ENCODE measurements at places on chromosomes 12 and 14.

- no peak for DNase-seq
- H3K27ac ChIP-seq, result no peak overlapping the region
- no peak overlapping the region for H3K4me3 ChIP-seq
- H3K36me3 ChIP-seq, result peaks cover 48% of the 10 kb centered on the region
- peaks cover 29% of the 10 kb centered on the region for H3K4me1 ChIP-seq
These were observed 17.6 kb upstream of the CDH24 start for GRCh38 chr14:23074906-23075305.

DNA sequence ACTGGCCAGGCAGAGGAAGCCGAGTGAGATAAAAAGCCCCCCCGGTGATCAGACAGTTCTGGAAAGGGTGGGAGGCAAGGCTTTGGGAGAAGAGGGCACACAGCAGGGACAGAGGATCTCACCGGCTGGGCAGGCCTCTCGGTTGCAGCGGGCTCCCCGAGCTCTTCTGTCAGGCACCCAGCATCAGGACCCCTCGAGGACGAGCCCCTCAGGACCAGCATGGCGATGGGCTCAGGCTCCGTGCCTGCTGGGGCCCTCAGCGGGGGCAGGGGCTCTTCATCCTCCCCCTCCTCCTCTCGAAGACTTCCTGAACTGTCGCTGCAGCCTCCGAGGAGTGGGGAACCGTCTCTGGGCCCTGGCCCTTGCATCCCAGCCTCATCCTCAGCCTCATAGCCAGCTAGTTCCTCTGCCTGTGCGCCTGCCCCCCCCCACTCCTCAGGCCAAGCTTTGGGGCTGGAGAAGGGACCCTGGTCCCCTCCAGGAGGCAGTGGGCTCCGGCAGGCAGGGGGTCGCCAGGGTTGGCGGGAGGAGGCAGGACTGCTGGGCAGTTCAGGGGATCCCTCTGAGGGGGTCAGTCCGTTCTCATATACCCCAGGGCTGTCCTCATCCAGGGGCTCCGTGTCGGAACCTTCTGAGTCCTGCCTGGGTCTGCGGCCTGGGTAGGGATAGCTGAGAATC is 3.4 kb upstream of the AP1G2 start:
- H3K36me3 ChIP-seq, result peaks cover 5% of the 10 kb centered on the region
- H3K4me1 ChIP-seq, result peaks cover 26% of the 10 kb centered on the region
- peaks cover 11% of the 10 kb centered on the region for H3K27me3 ChIP-seq
- no peak overlapping the region for H3K27ac ChIP-seq
- DNase-seq, result no peak

DNA sequence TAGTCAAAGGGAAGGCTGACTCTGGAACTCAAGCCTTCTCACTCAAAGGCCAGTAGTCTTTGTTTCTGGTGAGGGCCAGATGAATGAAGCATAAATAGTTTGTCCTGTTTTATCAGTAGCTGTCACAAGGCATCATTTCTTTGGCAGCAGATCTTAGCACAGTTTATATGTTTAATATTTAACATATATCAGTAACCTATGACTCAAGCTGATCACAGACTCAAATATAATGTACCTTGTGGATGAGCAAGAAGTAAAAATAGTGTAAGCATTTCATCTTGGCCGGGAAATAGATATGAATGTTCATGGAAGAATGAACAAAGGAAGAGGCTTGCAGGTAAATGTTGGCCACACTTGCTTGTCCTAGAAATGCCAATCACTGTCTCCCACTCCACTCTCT is 158.3 kb upstream of the BMP4 start:
- DNase-seq, result no peak
- H3K4me3 ChIP-seq, result no peak overlapping the region
- peaks cover 25% of the 10 kb centered on the region for H3K4me1 ChIP-seq
- H3K27ac ChIP-seq, result no peak overlapping the region
- no peaks in the 10 kb centered on the region for H3K36me3 ChIP-seq

DNA sequence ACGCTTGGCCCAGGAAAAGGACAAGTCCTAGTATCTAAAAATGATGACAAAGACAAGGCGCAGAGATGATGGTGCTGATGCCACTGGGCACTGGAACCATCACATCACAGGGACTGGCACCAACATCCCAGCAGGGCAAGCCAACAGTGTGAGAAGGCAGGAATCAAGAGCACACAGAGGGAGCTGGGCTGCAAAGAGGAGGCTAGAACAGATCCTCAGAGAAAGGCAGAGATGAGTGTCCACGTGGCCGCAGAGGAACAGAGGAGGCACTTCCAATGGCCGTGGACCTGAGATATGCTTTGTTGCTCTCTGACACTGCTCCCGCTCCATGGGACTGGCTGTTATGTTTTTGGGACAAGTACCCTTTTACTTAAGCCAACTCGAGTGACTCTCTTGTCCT is 17.9 kb downstream of the FOXN3 start:
- no peaks in the 10 kb centered on the region for H3K36me3 ChIP-seq
- H3K27me3 ChIP-seq, result no peaks in the 10 kb centered on the region
- no peak overlapping the region for H3K27ac ChIP-seq
- H3K4me3 ChIP-seq, result no peak overlapping the region

- H3K4me1 ChIP-seq, result no peaks in the 10 kb centered on the region
- DNase-seq, result no peak
- H3K27ac ChIP-seq, result no peak overlapping the region
- H3K4me3 ChIP-seq, result no peak overlapping the region
- H3K27me3 ChIP-seq, result no peaks in the 10 kb centered on the region
- no peaks in the 10 kb centered on the region for H3K36me3 ChIP-seq
These were observed 751.3 kb downstream of the SLC6A15 start for GRCh38 chr12:84161296-84161695.

GRCh38 chr14:88346048-88346639 is 23.1 kb upstream of the KCNK10 start:
- H3K27me3 ChIP-seq, result no peaks in the 10 kb centered on the region
- no peak overlapping the region for H3K27ac ChIP-seq
- no peak for DNase-seq

- no peak overlapping the region for H3K27ac ChIP-seq
- H3K4me3 ChIP-seq, result no peak overlapping the region
- no peaks in the 10 kb centered on the region for H3K27me3 ChIP-seq
- no peaks in the 10 kb centered on the region for H3K36me3 ChIP-seq
- no peak for DNase-seq
- H3K4me1 ChIP-seq, result peaks cover 5% of the 10 kb centered on the region
These were observed 162.0 kb upstream of the TMCC3 start for GRCh38 chr12:94812345-94812744.

- H3K27me3 ChIP-seq, result no peaks in the 10 kb centered on the region
- H3K4me1 ChIP-seq, result peaks cover 19% of the 10 kb centered on the region
- peak overlapping the region; percentile 85 for H3K4me3 ChIP-seq
- DNase-seq, result no peak
- H3K27ac ChIP-seq, result no peak overlapping the region
- H3K36me3 ChIP-seq, result no peaks in the 10 kb centered on the region
These were observed 923 bp upstream of the ITPR2 start for GRCh38 chr12:26833743-26834490.

- peaks cover 9% of the 10 kb centered on the region for H3K27me3 ChIP-seq
- no peaks in the 10 kb centered on the region for H3K36me3 ChIP-seq
- no peak for DNase-seq
- H3K4me3 ChIP-seq, result no peak overlapping the region
- no peaks in the 10 kb centered on the region for H3K4me1 ChIP-seq
These were observed 32.8 kb downstream of the FMNL3 start for GRCh38 chr12:49674318-49674981.

- no peak overlapping the region for H3K4me3 ChIP-seq
- no peaks in the 10 kb centered on the region for H3K36me3 ChIP-seq
- peaks cover 21% of the 10 kb centered on the region for H3K27me3 ChIP-seq
- no peaks in the 10 kb centered on the region for H3K4me1 ChIP-seq
- H3K27ac ChIP-seq, result no peak overlapping the region
These were observed 10.9 kb upstream of the GPR162 start for GRCh38 chr12:6810758-6811157.

DNA sequence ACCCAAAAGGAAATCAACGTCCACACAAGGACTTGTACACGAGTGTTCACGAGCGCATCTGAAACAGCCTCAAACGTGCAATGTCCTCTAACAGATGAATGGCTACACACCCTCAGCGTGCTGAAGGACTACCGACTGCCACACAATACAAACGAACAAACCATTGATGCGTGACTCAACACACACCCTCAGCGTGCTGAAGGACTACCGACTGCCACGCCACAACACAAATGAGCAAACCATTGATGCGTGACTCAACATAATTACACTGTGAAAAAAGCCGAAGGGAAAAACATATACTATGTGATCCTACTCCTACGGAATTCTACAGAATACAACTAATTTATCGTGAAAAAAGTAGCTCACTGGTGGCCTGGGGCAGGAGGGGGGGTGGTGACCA is 25.1 kb upstream of the BTBD6 start:
- H3K4me1 ChIP-seq, result no peaks in the 10 kb centered on the region
- peaks cover 12% of the 10 kb centered on the region for H3K36me3 ChIP-seq
- no peak overlapping the region for H3K4me3 ChIP-seq
- DNase-seq, result no peak

DNA sequence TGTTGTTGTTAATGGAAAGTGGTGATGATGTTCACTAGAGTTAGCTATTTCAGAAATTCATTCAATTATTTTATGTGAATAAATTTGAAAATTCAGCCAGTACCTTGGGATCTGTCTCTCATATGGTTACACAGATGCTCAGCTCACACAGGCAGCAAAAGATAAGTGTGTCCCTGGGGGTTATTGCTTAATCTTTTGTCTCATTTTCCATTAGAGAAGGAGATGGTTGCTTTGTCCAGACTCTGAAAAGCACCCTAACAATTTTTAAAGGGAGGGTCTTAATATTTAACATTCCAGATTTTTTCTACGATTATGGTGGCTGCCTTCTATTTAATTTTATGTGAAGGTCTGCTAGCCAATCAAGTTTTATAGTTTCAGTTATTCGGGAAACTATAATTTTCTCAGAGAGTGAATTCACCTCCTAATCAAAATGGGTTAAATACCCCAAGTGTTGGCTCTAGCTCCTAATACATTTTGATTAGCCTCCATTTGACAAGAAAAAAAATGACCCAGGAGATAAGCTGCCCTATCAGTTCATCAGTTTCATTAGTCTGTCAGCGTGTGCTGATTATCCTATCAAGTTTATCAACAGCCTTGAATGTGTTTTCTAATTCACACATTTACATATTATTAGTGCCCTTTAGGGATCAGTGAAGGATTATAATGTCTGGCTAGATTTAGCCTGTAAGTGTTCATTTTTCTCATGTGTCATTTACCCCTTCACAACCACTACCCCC is 282.1 kb downstream of the TMTC2 start:
- no peak overlapping the region for H3K4me3 ChIP-seq
- no peaks in the 10 kb centered on the region for H3K27me3 ChIP-seq
- peaks cover 2% of the 10 kb centered on the region for H3K4me1 ChIP-seq
- H3K27ac ChIP-seq, result no peak overlapping the region

- H3K27me3 ChIP-seq, result no peaks in the 10 kb centered on the region
- peaks cover 59% of the 10 kb centered on the region for H3K4me1 ChIP-seq
- H3K27ac ChIP-seq, result peak overlapping the region; percentile 93
- no peak for DNase-seq
These were observed 8.5 kb downstream of the RARG start for GRCh38 chr12:53223389-53224060.

DNA sequence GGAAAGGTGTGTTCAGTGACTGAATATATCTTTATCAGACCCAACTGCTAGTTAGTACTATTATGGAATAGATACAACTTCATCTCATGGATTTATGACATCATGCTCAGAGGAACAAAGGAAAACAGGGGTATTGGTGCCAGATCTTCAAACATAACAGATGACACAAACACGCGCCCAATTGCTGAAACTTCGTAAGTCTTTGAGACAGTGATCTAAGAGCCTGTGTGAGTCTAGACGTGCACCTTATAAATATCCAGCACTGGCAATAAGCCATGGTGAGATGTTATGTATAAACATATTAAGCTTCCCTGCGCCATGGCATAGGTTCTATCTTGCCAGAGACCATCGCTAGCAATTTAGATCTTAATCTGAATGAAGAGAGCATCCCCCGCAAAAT is 42.2 kb upstream of the NR2C1 start:
- H3K4me3 ChIP-seq, result peak overlapping the region; percentile 54
- H3K27ac ChIP-seq, result peak overlapping the region; percentile 99
- DNase-seq, result no peak
- no peaks in the 10 kb centered on the region for H3K27me3 ChIP-seq

GRCh38 chr12:120218680-120219606 is 18.0 kb upstream of the RPLP0 start:
- no peaks in the 10 kb centered on the region for H3K27me3 ChIP-seq
- peaks cover 62% of the 10 kb centered on the region for H3K36me3 ChIP-seq
- H3K4me3 ChIP-seq, result no peak overlapping the region
- H3K27ac ChIP-seq, result no peak overlapping the region

DNA sequence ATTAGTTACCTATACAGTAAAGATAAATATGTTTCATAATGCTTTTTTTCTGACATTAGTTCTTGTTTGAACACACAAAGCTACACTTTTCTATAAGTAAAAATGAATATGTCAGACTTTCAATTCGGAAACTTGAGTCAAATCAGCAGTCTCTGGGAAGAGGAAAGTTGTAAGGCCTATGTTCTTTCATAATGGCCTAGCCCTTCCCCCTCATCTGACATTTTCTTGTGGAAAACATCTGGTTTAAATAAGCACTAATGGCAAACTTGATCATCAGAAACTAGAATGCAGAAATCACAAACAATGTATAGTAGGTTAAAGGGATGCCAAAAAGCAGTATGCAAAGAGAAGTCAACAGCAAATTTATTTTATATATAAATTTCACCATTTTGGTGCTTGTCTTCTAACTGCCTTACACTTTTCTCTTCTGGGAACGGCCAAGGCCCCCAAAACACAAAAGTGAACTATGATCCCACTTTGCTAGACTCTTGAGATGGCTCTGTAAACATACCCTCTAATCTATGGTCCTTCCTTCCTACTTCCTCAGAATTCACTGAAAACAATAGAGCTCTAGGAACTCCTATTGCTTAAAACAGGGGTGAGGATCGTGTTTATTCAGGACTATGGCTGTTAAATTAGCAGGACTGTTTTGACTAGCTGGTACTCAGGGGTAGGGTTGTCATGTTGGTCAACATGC is 444.1 kb downstream of the RAD51B start:
- H3K36me3 ChIP-seq, result no peaks in the 10 kb centered on the region
- no peaks in the 10 kb centered on the region for H3K4me1 ChIP-seq
- H3K27ac ChIP-seq, result no peak overlapping the region
- DNase-seq, result no peak

- no peaks in the 10 kb centered on the region for H3K27me3 ChIP-seq
- no peak for DNase-seq
These were observed 14.6 kb downstream of the RAPGEF3 start for GRCh38 chr12:47744005-47744651.

DNA sequence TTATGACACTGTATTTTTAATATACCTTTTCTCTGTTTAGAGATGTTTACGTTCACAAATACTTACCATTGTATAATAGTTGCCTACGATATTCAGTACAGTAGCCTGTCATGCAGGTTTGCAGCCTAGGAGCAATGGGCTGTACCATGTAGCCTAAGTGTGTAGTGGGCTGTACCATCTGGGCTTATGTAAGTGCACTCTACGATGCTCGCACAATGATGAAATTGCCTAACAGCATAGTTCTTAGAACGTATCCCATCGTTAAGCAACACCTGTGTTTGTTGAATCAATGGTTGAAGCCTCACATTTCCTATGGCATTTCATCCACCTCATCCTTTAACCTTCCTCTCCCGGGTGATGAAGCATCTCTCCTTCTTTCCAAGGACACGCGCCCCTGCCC is 12.5 kb upstream of the EML1 start:
- no peak overlapping the region for H3K4me3 ChIP-seq
- H3K36me3 ChIP-seq, result no peaks in the 10 kb centered on the region
- H3K4me1 ChIP-seq, result no peaks in the 10 kb centered on the region
- H3K27ac ChIP-seq, result no peak overlapping the region
- no peak for DNase-seq

Data from keratinocyte (primary cell).